ENCODE measurements at places on chromosomes 12 and 14.
A peak's percentile ranks its signal among the peaks of the same experiment; 100 is the strongest.

DNA sequence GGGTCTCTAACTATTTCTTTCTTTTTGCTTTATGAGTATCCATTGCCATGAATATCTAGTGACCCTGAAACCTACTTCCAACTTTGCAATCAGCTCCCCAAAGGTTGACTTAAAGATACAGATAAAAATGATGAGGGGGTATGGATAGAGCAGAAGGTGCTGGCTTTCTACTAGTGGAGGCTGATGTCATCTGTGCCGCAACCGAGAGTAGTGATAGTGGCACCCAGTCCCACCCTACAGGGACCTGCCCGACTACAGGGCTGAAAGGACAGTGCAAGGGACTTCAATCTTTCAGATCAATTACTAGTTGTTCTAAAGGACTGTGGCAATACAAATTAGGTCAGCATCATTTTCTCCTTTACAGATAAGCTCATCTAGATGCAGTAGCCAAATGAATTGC is 806.0 kb downstream of the VRK1 start:
- DNase-seq = no peak

DNA sequence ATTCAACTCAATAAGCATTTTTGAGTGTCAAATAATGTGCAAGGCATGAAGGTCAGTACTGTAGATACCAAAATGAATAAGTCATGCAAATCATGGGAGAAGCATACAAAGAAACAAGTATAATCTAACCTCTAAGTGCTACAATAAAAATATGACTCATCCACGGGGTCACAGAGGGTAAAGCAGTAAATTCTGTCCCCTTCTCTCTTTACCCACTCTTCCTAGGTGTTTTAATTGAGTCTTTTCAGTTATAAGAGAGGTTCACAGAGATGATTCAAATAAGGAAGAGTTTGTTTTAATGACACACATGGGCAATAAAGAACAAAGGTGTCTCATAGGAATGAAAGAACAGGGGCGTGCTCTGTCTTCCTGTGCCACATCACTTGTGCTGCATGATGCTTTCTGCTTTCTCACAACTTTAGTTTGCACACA is 71.5 kb upstream of the DAAM1 start:
- no peak for DNase-seq

- DNase-seq = no peak
Measured at GRCh38 chr14:48643241-48643640, 942.9 kb downstream of the RPS29 start.

- DNase-seq = peak; percentile 52
Measured at GRCh38 chr12:124389138-124389724, 94.3 kb downstream of the RFLNA start.

GRCh38 chr12:54404061-54405004 is 14.7 kb downstream of the ITGA5 start:
- peak; percentile 52 for DNase-seq

- peak; percentile 78 for DNase-seq
Measured at GRCh38 chr12:58540480-58541299, 379.6 kb downstream of the LRIG3 start.

DNA sequence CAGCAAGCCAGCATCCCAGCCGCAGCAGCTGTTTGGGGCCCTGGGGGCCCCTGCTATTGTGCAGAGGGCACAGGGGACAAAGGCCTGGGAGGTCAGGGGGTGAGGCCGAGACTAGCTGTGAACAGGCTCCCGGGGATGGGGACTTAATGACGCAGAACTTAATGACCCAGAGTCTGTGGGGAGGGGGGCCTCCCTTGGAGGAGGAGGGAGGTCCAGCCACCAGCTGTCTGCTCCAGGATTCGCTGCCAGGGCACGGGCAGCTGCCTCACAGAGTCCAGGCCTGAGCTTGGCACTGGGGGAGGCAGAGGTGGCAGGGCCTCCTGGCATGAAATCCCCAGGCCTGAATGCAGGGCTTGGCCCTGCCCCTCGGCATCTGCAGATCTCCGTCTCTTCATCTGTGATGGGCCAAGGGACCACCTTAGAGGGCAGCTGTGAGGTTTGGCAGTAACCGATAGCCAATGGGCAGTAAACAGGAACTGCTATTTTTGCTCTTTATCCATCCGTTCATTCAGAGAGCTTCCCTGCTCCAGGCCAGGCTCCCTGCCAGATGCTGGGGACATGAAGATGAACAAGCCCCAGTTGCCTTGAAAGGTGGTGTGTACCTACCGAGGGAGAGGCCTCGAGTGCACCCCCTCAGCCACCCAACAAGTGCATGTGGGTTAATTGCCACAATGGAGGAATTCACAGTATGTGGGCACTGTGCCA is 6.7 kb downstream of the FAM222A start:
- no peak for DNase-seq

DNA sequence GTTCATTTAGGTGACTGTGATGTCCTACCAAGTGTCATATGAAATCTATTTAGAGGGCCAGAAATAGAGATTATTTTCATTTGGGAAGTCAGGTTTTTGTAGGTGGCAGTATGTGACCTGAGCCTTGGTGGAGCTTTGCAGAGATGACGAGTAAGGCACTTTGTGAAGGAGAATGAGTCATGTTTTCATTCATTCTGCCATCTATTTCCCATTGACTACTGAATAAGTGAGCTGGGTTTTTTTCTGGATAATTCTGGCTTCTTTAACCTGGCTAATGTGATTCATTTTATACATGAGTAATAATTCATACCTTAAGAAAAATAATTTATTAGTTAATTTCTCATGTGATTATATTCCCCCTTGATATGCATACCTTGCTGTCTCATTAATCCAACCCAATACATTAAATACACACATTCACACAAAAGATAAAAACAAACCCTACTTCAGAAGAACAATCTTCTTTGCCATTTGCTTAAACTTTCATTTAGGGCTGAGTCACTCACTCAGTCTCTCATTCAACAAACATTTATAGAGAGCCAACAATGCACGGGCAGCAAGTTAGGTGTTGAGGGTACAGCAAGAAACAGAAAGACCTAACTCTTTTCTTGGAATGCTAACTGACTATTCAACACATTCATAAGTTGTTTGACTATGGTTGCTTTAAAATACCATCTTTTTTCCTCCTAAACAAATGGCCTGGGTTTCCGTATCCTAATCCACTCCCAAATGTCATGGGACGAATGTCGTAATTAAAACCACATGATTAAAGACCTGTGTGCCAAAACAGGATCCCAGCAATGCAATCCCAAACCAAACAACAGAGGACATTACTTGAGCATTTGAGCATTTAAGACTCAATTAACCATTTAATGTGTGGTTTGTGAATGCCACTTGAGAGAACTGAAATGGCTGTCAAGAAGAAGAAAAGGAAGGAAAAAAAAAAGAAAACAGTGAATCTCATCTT is 78.0 kb downstream of the KITLG start:
- no peak for DNase-seq

DNA sequence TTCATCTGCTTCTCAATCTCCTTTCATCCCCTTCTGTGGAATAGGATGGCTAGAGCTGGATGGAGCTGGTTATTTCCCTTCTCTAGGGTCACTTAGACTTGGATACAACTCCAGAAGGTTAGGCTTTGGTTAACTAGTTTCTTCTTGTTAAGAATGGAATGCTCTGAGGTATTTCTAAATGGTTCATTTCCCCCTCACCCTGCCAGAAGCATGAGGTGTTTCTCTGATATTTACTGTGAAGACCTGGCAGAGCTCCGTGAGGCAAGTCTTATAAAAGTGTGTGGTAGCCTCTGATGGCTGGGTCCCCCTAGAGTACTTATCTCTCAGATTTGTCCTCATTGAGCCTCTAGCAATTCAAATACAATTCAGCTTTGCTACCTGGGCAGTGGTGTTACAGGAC is 207.9 kb downstream of the SLC16A7 start:
- DNase-seq = no peak

- DNase-seq = no peak
Measured at GRCh38 chr12:92614001-92614400, 88.8 kb upstream of the PLEKHG7 start.

DNA sequence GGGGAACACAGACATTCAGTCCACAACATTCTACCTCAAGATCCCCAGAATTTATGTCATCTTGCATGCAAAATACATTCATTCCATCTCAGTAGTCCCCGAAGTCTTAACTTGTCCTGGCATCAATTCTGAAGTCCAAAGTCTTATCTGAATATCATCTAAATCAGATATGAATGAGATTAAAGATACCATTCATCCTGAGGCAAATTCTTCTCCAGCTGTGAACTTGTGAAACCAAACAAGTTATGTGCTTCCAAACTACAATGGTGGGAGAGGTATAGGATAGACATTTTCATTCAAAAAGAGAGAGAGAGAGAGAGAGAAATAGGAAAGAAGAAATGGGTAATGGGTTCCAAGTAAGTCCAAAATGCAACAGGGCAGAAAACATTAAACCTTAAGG is 390.6 kb downstream of the DPF3 start:
- DNase-seq = no peak

GRCh38 chr12:367972-368371 is 21.1 kb downstream of the KDM5A start:
- no peak for DNase-seq

DNA sequence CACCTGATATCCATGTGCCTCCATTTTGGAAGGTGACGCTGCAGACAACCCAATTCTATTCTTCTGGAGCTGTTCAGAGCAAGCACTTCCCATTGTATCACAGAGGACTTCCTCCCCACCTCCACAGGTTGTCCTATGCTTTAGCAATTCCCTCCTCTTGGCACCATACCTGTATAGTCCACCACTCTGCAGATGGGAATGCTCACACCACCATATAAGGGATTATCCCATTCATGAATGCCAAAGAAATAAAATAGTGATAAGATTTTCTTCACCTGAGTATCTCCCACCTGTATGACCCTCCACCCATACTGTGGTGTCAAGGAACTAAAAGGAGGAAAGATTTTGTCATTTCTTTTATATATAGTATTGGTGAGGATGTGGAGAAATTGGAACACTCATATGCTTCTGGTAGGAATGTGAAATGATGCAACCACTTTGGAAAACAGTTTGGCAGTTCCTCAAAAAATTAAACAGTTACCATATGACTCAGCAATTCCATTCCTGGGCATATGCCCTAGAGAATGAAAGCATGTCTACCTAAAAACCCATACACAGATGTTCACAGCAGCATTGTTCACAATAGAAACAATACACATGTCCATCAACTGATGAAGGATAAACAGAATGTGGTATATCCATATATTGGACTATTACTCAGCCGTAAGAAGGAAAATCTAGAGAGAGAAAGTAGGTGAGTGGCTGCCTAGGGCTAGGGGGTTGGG is 75.2 kb downstream of the FIGNL2 start:
- no peak for DNase-seq

DNA sequence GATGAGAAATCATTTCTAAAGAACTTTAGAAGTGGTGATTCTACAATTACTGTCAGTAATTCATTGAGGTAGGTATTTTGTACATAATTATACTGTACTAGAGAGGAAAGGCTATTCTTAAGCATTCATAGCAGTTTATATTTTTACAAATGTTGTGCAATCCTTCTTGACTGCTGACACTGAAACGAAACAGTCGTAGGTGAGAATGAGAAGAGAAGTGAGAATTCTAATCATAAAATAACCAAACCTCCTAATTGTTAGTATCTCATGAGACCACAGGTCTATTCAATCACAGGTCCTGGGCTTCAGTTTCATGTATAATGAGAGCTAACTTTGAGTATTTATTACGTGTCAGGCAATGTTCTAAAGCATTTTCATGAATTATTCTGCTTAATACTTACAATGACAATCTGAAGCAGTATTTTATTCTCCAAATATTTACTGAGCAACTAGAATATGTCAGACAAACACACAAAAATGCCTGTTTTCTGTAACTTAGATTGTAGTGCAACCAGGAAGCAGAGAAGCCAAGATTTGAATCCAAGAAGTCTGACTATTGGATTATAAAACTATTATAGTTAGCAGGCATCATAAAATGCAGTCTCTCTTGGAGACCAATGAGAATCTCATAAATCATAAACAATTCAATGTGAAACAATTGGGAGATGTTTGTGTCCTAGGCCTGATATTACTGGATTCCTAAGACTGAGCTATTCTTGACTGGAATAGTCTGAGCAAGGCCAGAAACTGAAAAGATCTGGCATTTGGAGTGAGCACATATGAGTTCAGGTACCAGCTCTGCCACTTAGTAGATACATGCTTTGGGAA is 24.3 kb downstream of the RERG start:
- DNase-seq = no peak

DNA sequence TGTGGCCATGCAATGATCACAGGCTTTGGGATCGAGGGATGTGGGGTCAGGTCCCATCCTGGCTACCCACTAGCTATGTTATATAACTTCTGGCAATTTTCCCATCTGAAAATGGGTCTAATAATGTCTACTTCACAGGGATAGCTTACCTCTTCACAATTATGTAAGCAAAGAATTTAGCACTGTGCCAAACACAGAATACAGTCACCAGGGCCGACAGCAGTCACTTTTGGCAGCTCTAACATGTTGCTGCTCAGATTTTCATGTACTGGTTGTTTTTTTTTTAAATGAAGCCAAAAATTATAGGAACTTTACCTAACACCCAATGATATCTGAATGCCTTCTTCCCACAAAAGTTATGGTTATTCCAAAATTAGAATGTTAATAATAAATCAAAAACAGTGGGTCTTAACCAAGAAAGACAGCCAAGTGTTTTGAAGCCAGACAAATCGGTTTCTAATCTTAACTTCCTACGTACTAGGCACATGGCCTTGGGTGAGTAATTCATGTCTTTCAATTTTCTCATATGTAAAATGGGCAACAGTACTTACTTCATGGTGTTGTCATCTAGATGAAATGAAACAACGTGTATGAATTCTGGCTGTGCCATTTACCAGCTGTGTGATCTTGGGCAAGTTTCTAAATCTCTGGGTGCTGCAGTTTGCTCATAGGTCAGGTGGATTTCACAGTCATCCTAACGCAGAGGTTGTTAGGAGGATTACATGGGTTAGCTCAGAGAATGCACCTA is 13.0 kb upstream of the PCED1B start:
- DNase-seq = no peak

DNA sequence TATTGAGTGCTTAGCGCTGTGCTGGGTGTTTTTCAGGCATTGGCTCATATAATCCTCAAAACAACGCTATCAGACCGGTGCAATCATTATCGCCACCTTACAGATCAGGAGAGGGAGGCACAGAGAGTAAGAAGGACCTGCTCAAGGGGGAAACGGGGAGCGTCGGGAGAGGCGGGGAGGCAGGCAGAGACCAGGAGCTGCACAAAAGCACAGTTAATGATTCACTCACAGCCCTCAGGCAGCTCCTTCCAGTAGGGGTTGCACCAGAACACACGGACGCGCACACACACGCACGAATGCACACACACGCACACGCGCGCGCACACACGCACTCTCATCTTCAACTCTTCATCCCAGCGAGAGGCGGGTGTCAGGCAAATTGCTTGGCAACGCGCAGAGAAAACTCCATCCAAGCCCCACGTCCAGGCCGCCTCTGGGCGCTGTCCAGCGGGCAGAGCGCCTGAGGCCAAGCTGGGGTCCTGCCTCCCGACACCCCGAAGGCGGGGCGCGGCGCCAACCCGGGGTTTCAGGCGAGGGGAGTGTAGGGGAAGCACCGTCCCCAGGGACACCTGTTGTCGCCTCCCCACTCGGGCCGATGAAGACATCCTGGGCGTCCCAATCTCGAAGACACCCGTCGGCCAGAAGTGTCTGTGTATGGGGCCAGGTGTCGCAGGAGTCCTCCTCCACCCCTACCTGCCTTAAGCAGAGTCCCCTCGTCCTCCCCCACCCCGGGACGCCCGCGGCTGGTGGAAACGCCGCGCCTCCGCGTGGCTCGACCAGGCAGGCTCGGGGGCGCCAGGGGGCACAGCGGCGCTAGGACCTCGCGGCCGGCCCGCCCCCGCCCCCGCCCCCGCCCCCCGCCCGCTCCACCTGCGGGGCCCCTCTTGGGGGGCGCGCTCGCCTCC is 35.5 kb upstream of the STON2 start:
- peak; percentile 21 for DNase-seq

GRCh38 chr12:87847147-87847546 is 182.1 kb downstream of the C12orf50 start:
- no peak for DNase-seq
